ENCODE measurements at places on chromosomes 16 and 17.

GRCh38 chr17:40059729-40060475, 2.9 kb upstream of the THRA start:
- DNase-seq: no peak

- DNase-seq: no peak
Observed at GRCh38 chr16:69273009-69273408, 38.1 kb upstream of the VPS4A start.

GRCh38 chr16:4520913-4521312, 17.7 kb downstream of the CDIP1 start:
- no peak for DNase-seq

- no peak for DNase-seq
Observed at GRCh38 chr16:67963292-67963661, 5.2 kb downstream of the SLC12A4 start.

- peak; percentile 74 for DNase-seq
Observed at GRCh38 chr17:2057760-2058585, 3.1 kb downstream of the HIC1 start.

GRCh38 chr16:12811441-12812383, 8.0 kb upstream of the CPPED1 start:
- no peak for DNase-seq

DNA sequence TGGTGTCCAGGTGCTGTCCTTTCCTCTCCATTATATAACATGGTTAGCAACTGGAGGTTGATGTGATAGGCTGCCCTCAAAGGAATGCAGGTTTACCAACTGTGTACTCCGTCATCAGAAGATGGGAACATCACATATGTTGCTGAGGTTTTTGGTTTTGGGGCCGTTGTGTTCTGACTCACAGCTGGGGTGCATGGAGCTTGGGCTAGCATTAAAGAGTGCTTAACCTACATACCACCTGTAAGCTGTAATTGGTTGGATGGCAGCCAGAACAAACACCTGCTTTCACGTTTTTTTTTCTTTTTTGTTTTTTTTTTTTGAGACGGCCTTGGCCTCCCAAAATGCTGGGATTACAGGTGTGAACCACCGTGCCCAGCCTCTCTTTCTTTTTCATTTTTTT, 20.9 kb downstream of the TMEM11 start:
- DNase-seq: no peak

All from retina (tissue), 1 donor.